ENCODE measurements at places on chromosomes 2 and 18.

- no peak for DNase-seq
These were observed 88.0 kb downstream of the KYNU start for GRCh38 chr2:142965443-142965842.

DNA sequence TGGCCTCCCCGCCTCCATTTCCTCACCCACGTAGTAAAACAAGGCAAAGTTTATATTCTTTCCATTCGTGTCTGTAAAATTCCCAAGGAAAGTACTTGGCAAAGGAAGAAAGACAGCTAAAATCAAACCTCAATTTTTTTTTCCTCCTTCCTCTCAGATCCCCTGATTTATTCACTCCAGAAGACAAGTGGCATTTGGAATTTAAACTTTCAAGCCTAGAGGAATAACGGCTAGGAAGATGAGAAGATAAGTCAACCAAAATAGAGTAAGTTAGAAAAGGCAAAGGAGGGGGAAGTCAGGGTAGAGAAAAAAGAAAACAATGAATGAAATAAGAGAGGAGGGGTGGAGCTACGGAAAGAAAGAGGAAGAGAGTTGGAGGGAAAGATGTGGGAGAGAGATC lies 198.9 kb upstream of the PIK3C3 start:
- DNase-seq = no peak

- DNase-seq = no peak
These were observed 74.2 kb downstream of the SMCHD1 start for GRCh38 chr18:2729757-2730156.

DNA sequence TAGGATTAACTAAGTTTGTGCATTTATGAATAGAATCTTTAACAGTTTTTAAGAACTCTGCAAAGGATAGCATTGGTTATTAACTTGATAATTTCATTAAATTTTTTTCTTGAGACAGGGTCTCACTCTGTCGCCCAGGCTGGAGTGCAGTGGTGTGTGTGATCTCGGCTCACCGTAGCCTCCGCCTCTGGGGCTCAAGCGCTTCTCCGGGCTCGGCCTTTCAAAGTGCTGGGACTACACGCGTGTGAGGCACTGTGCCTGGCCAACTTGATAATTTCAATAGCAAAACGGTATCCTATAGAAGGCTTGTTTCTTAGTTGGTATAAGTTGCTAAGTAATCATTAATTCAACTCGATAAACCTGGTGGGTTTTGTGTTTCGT lies 38.0 kb downstream of the ADNP2 start:
- DNase-seq = no peak

DNA sequence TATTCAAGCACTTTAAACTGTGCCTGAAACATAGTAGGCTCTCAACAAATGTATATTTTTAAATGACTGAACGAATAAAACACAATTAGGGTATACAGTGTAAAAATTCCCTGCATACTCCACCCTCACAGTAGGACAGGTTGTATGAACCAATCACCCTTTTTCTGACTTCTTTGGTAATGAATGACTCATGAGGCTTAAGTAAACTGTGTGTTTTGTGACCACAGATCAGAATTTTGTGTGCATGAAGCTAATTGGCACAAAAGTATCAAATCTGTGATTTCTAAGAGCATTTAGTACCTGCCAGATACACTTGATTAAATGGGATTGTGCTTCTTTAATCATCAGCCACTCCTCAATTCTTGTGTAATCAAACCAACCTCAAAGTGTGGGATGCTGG lies 109.9 kb upstream of the MAP4K3 start:
- DNase-seq = no peak

DNA sequence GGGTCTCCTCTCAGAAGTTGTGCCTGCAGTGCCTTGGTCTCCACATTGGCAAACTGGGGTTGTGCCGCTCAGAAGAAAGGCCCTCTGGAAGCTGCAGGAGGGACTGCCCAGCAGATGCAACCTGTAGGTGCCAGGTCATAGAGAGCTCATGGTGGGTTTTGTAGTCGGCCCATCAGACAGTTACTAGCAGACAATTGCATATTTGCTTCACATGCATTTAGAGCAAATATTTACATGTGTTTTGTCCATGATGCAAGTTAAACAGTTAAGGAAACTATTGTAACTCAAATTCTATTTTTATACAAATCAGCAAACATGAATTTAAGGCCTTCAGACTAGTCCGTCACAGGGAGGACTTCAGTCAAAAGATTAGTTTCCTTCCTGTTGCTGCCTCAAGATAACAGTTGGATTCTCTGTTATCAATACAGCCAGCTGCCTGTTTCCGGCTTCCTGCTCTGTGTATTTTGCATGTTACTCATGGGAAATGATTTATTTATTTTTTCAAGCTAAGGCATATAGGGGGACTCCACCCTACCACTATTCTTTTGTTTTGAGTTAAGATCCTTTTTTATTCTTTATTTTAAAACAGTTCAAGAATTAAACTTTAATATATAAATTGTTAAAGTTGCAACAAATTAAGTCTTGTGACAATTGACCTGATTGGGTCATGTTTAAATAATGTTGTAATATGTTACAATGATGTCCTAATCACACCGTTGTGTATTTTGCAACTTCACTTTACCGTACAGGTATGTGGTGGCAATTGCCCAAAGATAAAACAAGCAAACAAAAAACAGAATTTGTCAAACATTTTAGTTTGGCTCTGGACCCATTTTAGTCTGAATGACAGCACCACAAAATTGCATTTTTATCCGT lies 133.5 kb downstream of the SPTBN1 start:
- DNase-seq = peak; percentile 53

DNA sequence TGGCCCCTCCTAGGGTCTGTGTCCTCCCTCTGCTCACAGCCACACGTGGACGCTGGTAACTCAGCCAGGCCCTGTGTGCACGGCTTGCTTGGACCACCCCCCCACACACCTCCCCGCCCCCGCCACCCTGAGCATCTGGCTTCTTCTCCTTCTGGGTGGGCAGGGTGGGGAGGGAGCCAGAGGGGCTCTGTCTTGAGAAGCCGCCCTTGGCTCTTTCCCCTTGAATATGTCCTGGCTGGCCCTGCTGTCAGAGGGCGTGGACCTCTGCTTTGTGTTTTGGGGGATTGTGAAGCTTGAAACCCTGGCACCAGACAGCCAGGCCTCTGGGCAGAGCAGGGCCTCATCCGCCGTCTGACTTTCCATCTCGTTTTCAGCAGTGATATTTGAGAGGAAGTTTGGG lies 72.1 kb downstream of the GLI2 start:
- no peak for DNase-seq

DNA sequence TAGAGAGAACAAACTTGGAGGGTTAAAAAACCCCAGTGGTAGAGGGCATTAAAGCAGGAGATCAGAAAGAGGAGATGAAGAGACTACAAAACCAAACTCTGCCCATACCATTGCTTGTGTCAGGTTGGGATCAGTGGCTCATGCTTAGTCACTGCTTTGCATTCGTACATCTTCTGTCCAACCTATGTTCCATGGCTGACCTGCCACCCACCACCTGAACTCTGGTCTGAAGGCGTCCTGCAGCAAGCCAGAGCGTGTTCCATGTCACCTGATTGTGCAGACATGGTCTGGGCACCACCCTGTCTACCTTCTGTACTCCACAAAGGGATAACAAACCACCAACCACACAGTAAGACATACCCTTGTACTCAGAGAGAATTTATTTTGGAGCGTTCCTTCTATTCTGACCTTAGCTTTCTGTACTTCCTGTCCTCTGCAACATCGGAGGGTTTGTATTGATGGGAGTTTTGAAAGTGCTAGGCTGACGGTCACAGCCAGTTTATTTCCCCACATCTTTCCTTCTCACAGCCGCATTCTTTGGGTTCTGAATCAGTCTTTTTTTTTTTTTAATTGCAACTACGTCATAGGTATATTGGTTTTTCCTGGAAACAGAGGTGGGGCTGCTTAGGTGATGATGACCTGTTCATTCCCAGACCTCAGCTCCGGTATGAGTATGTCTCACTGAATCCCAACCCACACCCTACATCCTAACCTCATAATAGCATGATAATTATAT lies 88.3 kb downstream of the SOWAHC start:
- DNase-seq = no peak

DNA sequence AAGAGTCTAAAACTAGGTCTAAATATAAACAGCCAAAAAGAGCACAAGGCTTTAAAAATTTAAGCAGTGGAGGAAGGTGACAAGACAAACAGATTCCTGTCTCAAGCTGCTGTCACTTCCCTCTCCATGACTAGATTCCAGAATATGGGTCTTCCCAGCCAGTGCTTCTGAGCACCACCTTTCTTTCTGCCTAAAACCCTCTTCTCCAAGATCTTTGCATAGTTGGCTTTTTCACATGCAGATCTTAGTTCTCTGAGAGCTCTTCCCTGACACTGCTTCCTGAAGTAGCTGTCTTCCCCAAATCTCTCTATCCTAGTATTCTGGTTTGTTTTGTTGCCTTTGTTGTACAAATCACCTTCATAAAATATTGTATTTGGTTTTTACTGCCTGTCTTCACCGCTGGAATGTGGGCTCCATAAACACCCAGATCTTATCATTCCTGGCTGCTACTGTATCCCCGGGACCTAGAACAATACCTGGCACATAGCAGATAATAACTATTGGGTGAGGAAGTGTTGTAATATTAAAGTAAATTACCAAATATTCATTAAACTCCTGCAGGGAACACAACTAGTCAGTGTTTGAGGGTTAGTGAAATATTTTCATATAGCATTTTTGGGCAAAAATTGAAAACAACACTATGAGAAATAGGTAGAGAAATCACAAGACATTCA lies 150.2 kb downstream of the CCDC85A start:
- DNase-seq = no peak

DNA sequence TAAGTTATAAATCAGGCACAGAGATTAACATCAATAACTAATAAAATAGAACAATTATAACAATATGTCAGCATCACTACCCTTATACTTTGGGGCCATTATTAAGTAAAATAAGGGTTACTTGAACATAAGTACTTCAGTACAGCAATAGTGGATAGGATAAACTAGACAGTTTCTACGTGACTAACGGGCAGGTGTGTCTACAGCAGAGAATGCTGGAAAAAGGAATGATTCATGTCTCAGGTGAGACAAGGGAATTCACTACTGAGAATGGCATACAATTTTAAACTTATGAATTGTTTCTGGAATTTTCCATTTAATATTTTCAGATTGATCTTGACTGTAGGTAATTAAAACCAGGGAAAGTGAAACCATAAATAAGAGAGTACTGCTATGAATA lies 5.5 kb downstream of the WDR75 start:
- no peak for DNase-seq

- no peak for DNase-seq
These were observed 26.7 kb downstream of the CIB4 start for GRCh38 chr2:26614216-26615138.

DNA sequence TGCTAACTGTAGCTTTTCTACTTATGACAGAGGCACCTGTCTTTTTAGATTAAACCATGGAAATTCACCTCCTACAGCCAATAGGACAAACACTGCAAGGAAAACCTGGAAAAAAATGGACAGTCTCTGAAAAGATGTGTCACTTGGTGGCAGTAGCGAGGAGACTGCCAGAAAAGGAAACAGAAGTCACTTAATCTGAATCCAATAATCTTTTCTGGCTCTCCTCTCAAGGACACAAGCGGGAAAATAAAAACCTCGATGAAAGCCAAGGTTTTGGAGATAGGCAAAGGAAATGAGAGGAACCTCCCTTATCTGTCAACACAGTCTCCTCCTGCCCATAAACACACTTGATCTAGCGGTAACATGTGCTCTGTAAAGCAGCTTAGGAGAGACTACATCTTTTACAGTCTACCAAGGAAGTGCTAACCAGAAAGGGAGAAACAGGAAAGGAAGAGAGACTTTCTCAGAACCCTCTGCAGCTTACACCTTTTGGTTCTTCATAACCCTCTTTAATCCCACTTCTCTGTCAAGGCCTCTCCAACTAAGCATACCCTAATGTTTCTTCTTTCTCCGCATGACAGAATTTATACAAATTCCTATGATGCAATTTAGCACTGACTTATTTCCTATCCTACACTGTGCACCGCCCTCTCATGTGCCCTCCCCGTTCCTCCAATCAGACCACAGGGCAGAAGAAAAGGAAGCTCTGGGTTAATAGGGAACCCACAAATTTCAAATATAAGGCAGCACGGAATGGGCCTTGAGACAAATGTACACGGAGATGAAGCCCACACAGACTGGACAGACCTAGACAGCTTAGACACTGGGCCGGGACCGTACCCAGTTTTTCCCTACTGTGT lies 52.8 kb downstream of the CLASP1 start:
- DNase-seq = peak; percentile 60

GRCh38 chr2:158687315-158687714 lies 107.8 kb upstream of the DAPL1 start:
- DNase-seq = no peak

DNA sequence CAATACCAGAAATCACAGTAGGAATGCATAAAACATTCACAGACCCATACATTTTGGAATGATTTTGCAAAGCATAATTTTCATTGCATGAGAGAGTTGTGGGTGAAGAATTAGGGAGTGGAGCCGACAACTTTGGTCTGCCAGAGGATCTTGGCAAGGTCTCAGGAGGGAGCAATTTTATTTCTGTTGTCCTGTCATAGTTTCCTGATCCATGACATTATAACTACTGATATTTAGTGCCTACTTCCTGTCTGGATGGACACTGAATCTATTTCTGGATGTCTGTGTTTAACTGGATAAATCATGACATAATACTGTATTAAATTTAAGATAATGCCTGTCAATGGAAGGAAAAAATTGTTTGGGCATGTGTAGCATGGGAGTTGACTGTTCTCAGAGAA lies 2.4 kb downstream of the ITGA4 start:
- no peak for DNase-seq

DNA sequence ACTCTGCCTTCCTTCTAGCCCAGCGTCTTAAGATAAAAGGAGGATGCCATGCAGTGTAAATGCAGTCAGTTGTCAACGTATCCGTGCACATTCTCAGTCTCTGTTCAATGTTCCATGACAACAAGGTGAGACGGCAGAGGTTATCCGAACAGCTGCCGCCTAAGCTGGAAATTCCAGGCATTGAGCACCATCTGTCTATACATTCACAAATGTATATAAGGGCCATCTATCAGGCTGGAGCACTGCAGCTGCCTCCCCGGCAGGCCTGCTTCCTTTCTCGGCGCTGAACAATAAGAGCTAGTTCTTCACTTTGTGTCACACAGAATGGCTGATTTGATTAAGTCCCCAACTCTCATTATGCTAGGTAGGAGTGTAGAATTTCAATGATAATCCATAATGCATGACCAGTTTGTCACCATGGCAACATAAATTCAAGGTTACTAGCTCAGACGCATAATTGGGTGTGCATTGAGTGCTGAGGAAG lies 282.2 kb upstream of the SOX11 start:
- DNase-seq = no peak

DNA sequence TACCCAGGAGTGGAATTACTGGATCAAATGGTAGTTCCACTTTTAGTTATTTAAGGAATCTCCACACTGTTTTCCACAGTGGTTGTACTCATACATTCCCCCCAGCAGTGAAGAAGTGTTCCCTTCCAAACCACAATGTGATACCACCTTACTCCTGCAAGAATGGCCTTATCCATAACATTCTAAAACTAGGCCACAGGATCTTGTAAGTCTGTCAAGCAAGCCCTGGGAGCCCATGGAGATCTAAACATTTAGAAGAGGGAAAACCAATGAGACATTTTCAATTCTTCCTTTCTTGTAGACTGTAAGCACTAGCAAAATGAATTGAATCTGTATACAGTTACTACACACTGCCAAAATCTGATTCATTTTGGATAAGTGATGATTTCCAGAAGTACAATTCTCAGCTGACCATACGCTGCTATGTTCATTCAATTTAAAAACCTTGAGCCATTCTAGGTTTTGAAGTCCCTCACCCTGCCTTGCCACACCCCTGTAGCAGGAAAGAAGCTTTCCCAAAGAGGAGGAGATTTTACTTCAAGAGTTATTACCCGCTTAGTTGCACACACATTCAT lies 149.1 kb downstream of the SLC8A1 start:
- DNase-seq = no peak

All from A549 (cell line).